Ammon's horn (tissue), 1 donor: ENCODE measurements at places on chromosomes 16 and 17.

DNA sequence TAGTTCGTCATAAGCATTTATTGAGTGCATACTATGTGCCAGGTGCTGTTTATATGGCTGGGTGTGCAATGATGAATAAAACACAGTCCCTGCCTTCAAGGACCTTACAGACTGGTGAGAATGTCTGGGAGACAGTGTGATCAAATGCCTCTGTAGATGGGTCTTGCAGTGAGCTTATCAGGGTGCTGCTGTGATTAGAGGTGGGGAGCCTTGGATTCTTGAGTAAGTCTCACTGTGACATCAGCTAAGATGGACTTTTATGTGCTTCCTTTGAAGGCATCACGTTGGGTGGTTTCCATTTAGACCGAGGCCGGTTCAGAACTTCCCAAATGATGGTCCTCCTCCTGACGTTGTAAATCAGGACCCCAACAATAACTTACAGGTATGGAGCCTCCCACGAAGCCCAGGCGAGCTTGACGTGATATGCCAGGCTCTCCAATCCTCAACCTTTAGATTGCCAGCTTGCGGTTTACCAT is 10.0 kb downstream of the HERPUD1 start:
- no peak for DNase-seq

DNA sequence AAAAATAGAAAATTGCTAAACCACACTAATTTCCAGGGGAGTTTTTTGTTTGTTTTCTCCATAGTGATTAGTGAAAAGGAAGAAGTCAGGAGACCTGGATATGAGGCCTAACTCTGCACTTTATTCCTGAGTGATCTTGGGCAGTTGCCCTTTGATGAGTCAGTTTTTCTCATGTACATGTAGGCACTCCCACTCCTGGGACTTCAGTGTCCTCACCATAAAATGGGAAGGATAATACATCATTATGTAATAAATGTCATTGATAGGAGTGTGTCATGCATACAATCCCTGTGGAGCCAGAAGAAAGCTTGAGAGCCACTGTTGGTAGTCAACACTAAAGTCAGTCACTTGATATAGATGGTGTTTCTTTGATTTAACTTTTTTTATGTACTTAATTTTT is 32.5 kb downstream of the WIPF2 start:
- DNase-seq, result no peak

DNA sequence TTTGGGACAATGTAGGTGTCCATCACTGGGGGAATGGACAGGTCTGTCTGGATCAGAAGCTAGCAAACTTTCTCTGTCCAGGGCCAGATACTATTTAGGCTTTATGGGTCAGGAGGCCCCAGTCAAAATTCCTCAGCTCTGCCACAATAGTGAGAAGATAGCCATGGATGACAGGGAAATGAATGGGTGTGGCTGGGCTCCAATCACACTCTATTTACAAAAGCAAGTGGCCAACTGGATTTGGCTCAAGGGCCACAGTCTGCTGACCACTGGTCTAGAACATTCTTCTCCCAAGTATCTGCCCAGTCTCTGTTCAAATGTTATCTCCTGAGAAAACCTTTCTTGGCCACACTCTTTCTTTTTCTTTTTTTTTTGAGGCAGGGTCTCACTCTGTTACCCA is 339.9 kb downstream of the SOX9 start:
- no peak for DNase-seq

DNA sequence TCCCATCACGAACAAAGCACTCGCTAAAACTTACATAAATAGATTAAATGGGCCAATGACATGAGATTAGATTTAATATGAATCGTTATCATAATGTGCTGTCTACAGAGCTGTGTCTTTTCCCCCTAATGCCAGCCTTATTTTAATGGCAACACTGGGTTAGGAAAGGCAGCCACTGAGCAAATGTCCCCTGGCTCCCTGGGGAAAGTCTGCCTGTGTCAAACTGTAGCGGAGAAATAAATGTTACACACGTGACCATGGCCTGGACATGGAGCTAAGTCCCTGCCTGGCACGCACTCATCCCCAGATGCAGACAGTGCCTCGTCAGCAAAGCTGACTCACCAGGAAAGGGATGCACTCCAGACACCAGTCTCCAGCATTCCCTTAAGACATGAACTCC is 61.3 kb upstream of the SDK2 start:
- DNase-seq, result peak; percentile 40

DNA sequence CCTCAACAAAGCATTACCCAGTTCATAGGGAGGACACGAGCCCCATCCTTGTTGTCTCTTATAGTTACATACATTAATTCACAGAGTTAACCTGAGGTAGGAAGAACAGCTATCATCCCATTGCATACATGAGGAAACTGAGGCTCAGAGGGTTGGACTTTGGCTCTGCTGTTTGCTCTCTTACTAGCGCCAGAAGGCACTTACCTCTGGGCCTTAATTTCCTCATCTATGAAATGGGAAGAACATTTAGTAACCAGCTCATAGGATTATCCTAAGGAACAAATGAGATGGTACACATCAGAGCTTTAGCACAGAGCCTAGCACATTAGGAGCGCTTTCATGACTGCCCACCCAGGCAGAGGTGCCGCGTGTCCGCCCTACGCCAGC is 27.6 kb downstream of the NEUROD2 start:
- DNase-seq, result no peak

DNA sequence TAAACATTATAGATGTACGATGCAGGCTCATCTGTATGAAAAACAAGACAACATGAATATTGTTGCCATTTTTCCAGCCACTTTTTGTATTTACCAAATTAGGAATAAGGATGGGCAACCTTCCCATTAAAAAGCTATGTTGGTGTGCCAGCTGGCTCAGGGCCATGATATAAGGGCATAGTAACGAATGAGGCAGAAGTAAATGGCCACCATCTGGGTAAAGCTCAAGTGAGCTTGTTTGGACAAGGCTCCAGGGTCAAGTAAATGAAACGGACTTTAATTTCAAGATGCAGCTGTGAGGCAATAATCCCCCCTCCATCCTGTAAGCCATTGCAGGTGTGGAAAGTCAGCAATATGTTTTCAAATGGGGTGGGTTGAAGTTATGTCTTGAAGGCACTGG is 930.9 kb upstream of the CDH8 start:
- DNase-seq, result no peak

GRCh38 chr17:10125531-10126275 is 72.7 kb downstream of the GAS7 start:
- no peak for DNase-seq

DNA sequence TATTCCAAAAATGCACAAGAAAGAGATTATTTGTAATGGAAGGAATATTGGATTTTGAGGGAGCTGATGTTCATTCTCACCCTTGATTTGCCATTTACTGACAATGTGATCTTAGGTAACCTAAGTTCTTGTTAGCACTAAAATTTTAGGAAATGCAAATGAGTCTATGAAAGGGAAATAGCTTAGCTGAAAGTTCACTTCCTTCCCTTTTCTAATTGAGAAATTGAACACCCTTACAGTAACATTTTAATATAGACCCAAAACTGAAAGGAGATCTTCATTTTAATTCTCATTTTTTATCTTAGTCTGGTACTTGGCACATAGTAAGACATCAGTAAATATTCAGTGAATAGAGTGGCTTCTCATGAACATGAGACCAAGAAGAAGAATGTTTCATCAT is 10.9 kb upstream of the WSB1 start:
- no peak for DNase-seq

- DNase-seq, result no peak
Observed at GRCh38 chr16:83713597-83713996, 94.2 kb upstream of the HSBP1 start.

DNA sequence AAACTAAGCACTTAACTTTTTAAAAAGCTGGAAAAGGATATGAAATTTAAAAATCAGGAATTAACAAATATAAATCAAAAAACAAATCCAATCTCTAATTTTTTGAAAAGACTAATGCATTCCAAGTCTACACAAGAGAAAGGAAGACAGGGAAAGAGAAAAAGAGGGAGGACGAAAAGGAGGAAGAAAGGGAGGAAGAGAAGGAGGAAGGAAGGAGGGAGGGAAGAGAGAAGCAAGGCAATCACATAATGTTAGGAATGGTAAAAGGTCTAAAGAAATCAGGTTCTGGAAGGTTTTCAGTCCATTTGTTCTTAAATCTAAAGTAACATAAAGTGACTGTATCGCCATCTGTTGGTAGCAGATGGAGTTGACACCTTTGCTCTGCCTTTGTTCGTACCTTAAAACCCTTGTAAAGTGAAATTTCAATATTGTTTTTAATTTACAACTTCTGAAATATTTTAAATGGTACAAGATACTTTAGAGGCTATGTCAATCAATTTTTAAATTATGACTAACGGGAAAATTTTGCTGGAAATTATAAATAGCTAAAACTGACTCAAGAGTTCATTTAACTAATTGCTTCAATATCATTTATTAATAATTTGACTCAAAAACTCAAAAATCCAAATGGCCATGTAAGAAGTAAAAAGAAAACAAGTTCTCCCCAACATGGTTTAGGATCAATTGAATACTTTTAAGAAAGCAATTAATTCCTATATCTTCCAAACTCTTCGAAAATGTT is 20.4 kb upstream of the CDYL2 start:
- DNase-seq, result peak; percentile 40

- peak; percentile 3 for DNase-seq
Observed at GRCh38 chr16:15404792-15405191, 9.2 kb downstream of the MPV17L start.

- peak; percentile 94 for DNase-seq
Observed at GRCh38 chr16:2251296-2252111, at the start of gene ECI1. Gene ECI1, minus strand, starts transcription at chr16:2251587. Its CDS starts 21 bp downstream, at chr16:2251566.

- DNase-seq, result no peak
Observed at GRCh38 chr16:85231959-85232358, 119.7 kb upstream of the CIBAR2 start.

DNA sequence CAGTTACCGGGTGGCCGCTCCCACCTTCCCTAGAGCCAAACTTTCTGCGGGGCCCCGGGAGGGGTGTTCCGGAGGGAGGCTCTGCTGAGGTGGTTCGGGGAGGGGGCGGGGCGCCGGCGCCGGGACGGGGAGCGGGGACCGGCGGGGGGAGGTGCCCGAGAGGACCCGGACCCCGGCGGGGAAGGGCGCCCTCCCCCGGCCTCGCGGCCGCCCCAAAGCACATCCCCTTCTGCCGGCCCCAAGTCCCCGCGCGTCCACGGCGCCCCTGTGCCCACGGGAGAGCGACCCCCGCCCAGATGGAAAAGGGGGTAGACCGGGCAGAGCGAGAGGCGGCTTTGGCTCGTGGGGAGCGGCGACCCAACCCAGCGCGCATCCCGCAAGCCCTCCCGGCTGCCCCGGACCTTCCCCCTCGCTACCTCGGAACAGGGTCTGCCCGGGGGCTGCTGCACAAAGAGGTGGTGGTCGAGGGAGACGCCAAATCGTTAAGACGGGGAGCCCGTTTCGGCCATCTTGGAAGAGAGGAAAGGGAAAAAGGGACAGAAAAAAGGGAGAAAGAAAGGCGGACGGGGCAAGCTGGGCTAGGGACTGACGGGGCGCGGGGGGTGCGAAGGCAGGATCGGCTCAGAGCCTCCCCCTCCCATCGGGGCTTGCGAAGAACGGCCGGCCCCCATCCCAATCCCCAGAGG is 530 bp downstream of the PCGF2 start:
- no peak for DNase-seq

DNA sequence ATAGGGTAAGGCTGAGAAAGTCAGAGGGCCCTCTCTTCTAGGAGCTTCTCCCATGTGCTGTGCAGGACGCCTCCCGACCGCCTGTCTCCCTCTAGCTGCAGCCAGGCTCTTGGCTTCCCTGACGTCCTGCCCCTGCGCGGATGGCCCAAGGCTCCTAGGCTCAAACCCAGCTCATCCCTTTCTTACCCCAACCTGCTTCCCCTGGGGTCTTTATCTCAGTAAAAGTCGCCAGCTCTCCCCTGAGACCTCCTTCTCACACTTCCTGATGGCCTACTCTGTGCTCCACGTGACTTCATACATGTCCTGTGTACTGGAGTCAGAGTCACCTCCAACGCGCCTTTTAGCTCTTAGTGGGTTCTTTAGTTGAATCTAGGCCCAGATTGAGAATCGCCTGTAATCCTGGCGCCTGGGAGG is 1.1 kb upstream of the ZNF747 start:
- peak; percentile 70 for DNase-seq

- no peak for DNase-seq
Observed at GRCh38 chr16:12148120-12148519, 171.6 kb downstream of the SNX29 start.

DNA sequence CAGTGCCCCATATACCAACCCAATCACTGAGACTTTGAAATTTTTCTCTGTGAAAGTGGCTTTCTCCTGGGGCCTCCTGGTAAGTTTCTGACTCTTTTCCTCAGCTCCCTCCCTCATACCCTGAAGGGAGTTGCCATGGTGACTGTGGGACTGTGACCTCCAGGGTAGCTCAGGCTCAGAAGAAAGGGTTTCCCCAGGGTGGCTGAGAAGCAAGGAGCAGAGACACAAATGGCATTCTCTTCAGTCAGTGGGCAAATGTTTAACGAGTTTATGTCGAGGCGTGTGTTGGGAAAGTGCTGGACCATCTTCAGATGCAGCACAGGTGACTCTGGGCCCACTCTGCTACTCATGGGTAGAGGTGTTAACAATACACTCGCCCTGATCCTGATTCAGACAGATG is 46.8 kb downstream of the MRPS23 start:
- DNase-seq, result no peak

GRCh38 chr16:530111-530817 is 2.8 kb downstream of the CAPN15 start:
- DNase-seq, result no peak

DNA sequence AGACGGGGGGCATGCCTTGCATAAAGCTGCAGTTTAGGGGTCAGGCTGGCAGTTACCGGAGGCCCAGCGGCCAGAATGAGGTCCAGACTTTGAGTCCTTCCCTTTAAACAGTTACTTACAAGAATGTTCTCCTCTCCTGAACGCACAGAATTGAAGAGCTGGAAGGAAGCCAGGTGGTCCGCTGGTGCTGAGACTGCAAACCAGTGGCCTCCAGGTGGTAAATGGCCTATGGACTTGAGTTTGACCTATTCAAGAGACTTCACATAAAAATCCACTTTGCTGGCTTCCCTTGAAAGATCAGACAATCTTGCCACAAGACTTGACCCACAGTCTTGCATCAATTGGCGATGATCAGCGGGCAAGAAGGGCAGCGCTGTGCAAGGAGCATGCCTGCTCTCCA is 14.7 kb upstream of the SEZ6 start:
- DNase-seq, result no peak

GRCh38 chr16:4680673-4681470 is 12.5 kb upstream of the NUDT16L1 start:
- no peak for DNase-seq

- no peak for DNase-seq
Observed at GRCh38 chr16:81885976-81886586, 107.0 kb downstream of the PLCG2 start.

- DNase-seq, result no peak
Observed at GRCh38 chr17:71163121-71163812, 957.6 kb upstream of the SOX9 start.

- DNase-seq, result peak; percentile 24
Observed at GRCh38 chr16:82748026-82748425, 121.3 kb downstream of the CDH13 start.
